ENCODE measurements at places on chromosomes 11 and 22. TPM values are rescaled to one million over a fixed set of nuclear protein-coding genes. Genes with fewer than 3 reads are reported as not detected.

TRIM34 gene
- total RNA-seq = 21.3 TPM

OR52J3 gene
- not detected for total RNA-seq

TRIM49 gene
- total RNA-seq = not detected

RFPL1 gene
- not detected for total RNA-seq

GPHA2 gene
- total RNA-seq = not detected

C1QTNF5 gene
- 22.6 TPM for total RNA-seq

STARD10 gene
- total RNA-seq = 9.1 TPM

P2RY2 gene
- total RNA-seq = 1.2 TPM

All from aortic smooth muscle cell (primary cell).